ENCODE measurements at places on chromosomes 6 and 20.

GRCh38 chr6:150685860-150686259 lies 86.2 kb downstream of the PLEKHG1 start:
- peak; percentile 8 for DNase-seq

GRCh38 chr6:39886871-39887270 lies 47.4 kb downstream of the MOCS1 start:
- no peak for DNase-seq

DNA sequence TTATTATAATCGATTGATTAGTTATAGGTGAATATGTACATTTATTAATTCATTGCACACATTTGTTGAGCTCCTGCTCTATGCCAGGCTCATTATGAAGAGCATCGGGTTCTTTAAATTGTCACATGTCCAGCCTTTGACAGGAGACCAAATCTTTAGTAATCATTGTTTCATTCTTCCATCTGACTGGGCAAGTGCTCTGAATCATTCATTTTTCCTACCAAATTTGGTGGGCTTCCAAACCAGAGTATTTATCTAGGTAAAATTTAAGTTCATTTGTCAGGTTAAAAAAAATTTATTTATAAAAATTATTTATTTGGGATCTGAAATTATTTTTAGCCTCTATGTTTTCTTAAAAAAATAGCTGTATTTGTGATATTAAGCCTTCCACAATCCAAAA lies 404.9 kb upstream of the MMS22L start:
- no peak for DNase-seq

DNA sequence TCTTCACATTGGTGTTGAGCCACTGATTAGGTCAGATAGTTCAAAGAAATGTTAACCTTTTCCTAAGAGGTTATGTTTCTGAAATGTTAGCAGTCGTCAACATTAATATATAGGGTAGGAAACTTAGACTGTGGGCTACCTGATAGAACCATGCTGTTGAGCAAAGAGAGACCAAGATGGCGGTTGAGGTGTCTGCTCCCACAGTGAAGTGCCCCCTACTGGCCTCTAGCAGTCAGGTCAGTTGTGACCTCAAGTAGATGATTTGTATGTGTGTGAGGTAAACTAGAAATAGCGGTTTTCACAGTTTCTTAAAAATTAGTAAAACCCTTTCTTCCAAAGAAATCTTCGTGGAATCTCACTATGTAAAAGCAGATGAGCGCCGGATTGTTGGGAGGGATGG lies 40.3 kb downstream of the MTHFD1L start:
- DNase-seq = no peak

DNA sequence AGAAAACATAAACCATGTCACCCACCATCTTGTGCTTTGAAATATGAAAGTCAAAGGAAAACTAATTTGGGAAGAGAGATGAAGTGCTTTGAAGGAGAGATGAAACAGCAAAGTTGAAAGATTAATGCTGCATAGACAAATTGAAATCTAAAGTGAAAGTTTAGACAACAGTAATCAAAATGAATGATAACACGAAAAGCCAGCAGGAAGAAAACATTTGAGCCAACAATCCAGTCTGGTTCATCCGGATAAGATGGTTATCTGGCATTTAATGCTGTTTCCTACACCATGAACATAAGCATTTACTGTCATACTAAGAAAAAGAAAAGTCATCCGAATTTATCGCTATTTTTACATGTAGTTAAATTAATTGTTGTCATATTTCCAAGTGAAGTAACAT lies 595 bp downstream of the HAO1 start:
- no peak for DNase-seq

DNA sequence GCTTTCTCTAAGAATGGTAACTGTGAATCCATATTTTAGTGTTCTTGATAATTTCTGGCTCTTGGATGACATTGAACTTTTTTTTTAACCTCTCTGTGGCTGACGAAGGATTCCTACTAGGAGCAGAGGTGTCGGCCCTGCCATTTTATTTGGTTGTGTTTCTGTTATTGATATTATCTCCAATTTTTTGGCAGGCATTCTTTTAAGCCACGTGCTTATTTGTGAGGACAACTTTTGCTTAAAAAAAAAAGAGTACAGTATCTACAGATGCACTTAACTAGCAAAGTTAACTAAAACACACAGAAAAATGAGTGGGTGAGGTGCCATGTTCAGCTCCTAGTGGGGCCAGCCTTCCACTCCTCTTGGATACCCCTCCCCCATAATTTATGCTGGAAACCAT lies 1.1 kb downstream of the FANCE start:
- no peak for DNase-seq

DNA sequence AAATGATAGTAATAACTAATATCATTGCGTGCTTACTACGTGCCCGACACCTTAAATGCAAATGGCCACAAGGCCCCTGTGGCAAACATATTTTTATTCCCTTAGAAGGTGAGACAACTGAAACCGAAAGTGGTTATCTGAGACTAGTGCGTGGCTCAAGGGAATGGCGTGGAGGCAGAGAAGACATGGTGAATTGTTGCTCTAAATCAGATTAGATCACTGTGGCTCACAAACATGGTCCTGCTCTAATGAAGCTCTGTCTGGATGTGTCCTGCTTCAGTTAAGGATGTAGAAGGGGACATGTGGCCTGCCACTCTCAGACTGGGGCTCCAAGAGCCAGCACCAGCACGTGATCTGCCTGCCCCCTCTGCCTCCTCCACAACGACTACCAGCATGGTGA lies 124.2 kb upstream of the GMDS start:
- no peak for DNase-seq

DNA sequence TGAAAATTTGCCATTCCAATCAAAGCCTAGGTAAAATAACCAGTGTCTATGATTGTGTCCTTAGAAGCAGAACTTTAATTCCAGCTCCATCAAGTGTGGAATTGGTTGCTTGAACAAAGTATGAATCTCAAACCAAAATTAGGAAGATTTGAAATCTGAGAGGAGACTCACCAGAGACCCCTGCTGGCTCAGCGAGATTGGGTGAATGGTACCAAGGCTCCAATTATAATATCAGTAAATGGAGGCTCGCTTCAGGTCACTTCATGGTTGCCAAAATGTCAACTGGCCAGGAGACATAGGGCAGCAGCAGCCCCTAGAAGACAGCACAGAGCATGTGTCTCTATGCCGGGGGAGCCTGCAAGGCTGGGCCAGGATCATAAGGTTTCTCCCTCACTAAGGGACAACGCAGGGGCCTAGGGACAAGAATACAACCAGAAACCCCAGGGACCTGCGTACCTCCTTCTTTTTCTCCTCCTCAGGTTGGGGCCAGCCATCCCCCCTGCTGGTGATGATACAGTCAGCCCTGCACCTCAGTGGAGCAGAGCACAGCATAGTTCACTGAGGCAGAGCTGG lies 14.0 kb downstream of the RBL1 start:
- no peak for DNase-seq

DNA sequence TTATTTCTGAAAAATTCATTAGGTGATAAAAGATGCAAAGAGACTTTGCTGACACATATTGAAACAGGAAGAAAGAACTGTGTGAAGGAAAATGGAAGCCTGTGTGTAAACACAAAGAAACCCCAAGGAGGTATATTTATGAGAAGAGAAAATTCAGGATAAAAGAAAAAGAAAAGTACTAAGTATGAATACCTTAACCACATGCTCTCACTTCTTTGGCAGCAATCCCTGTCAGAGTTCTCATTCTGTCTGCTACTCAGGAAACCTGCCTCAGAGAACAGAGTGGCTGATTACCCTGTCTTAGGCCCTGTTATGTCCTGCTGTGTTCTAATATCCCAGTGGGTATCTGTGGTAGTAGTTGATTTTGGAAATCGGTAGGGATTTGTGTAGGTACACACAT lies 457.9 kb downstream of the TBC1D32 start:
- DNase-seq = no peak

- DNase-seq = no peak
Observed at GRCh38 chr6:170212956-170213636, 77.8 kb downstream of the DLL1 start.

DNA sequence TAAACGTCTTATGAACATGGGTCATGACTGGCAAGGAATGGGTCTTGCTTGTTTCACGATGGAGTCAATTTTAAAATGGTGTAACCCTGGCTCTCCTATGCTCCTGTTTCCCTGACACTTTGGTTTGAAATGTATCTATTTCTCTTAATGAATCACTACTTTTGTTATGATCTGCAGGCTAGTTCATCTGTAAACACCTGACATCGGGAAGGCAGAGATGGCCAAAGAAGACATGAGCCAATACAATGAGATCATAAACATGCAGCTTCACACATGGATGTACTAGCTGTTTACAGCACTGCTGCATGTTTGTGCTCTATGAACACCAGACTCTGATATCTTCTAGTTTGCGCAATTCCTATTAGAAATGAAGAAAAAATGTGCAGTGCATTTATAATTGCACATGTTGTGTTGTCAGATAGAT lies 11.0 kb upstream of the RAD21L1 start:
- DNase-seq = no peak

DNA sequence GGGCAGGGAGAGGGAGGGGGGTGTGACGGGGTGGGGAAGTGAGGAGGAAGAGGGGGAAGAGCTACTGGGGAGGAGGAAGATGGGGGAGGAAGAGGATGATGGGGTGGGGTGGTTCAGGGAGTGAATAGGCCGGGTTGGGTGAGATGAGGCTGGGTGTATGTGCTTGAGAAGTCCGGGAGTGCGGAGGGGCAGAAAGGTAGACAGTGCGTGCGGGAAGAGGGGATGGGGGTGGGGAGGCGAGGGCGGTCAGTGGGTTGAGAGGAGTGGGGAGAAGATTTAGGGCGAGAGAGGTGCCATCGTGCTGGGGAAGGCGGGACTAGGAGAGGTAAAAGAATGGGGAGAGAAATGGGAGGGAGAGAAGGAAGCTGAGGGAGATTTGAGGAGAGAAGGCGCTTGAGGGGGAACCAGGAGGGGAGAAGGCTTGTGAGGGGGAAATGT lies 30.9 kb upstream of the NOTCH4 start:
- no peak for DNase-seq

DNA sequence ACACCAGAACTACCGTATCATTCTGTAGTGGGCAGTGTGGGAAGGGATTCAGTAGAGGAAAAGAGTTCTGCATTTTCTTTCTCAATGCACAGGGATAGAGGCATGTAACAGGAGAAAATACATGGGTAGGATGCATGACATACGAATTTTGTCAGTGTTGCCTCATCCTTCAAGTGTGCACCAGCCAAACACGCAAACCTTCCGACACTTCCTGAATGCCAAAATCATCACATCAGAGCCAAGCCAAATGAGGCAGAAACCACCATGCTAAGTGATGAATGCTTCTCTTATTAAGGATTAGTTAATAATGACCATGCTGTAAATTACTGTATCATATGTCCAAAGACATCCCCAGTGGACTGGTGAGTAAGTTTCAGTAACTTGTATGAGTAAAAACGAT lies 27.3 kb downstream of the RAMACL start:
- DNase-seq = no peak

- DNase-seq = no peak
Observed at GRCh38 chr20:44241796-44242195, 5.3 kb upstream of the GDAP1L1 start.

- DNase-seq = no peak
Observed at GRCh38 chr20:49045440-49046086, 549 bp upstream of the CSE1L start.

GRCh38 chr6:167047554-167047953 lies 48.4 kb downstream of the CEP43 start:
- no peak for DNase-seq
